Glutamatergic neuron (in vitro differentiated cells): ENCODE measurements at places on chromosomes 16 and 17.

- H3K36me3 ChIP-seq = no peaks in the 10 kb centered on the region
- peaks cover 1% of the 10 kb centered on the region for H3K27me3 ChIP-seq
- H3K4me3 ChIP-seq = no peak overlapping the region
Measured at GRCh38 chr17:9228408-9229159, 207.3 kb downstream of the NTN1 start.

DNA sequence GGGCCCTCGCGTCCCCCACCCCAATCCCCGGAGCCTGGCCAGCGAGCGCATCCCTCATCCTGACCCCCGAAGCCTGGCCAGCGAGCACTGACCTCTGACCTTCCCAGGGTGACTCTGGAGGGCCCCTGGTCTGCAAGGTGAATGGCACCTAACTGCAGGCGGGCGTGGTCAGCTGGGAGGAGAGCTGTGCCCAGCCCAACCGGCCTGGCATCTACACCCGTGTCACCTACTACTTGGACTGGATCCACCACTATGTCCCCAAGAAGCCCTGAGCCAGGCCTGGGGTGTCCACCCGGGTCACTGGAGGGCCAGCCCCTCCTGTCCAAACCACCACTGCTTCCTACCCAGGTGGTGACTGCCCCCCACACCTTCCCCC, 2.3 kb downstream of the TPSD1 start:
- H3K27ac ChIP-seq = no peak overlapping the region
- peaks cover 2% of the 10 kb centered on the region for H3K4me1 ChIP-seq
- H3K4me3 ChIP-seq = no peak overlapping the region
- H3K36me3 ChIP-seq = no peaks in the 10 kb centered on the region

GRCh38 chr16:3458278-3458851, 14.9 kb downstream of the NAA60 start:
- peak; percentile 43 for DNase-seq
- no peaks in the 10 kb centered on the region for H3K36me3 ChIP-seq
- peaks cover 11% of the 10 kb centered on the region for H3K27me3 ChIP-seq
- H3K4me1 ChIP-seq = peaks cover 22% of the 10 kb centered on the region
- peak overlapping the region; percentile 90 for H3K4me3 ChIP-seq

GRCh38 chr17:20083156-20083859, 74.1 kb downstream of the SPECC1 start:
- H3K4me1 ChIP-seq = peaks cover 12% of the 10 kb centered on the region
- DNase-seq = no peak
- no peak overlapping the region for H3K27ac ChIP-seq
- no peak overlapping the region for H3K4me3 ChIP-seq
- H3K36me3 ChIP-seq = peaks cover 10% of the 10 kb centered on the region

GRCh38 chr17:160336-160735, 21.1 kb downstream of the DOC2B start:
- DNase-seq = no peak
- no peak overlapping the region for H3K4me3 ChIP-seq
- peaks cover 17% of the 10 kb centered on the region for H3K27me3 ChIP-seq
- H3K27ac ChIP-seq = no peak overlapping the region
- H3K4me1 ChIP-seq = peaks cover 6% of the 10 kb centered on the region
- no peaks in the 10 kb centered on the region for H3K36me3 ChIP-seq

DNA sequence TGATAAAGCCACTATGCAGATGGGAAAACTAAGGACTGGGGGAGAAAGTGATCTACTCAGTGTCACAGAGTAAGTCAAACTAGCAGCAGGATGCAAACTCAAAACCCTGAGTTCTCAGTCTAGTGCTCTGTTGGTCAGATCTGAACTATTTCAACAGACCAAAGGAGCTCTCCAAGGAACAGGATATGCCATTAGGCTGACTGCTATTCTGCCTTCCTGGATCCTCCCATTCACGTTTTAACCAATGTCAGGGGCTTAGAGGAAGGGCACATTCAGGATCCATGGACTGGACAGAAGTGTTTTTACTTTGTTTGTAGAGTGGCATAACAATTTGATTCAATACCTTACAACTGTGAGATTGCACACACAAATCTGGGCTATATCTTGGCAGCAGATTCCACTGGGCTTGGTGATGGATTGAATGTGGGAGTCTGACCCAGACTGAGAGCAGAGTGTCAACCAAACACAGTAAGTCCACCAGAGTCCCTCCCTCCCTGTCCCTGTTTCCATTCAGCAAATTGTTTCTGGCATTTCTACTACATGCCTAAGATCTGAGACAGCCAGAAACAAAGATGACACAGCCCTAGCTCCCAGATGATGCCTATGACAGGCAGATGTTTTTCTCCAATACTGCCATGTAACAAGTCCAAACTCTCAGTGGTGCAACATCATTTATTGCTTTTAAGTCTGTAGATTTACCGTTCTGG, 337.8 kb upstream of the CDH5 start:
- H3K4me3 ChIP-seq = no peak overlapping the region
- no peaks in the 10 kb centered on the region for H3K27me3 ChIP-seq
- no peaks in the 10 kb centered on the region for H3K36me3 ChIP-seq

DNA sequence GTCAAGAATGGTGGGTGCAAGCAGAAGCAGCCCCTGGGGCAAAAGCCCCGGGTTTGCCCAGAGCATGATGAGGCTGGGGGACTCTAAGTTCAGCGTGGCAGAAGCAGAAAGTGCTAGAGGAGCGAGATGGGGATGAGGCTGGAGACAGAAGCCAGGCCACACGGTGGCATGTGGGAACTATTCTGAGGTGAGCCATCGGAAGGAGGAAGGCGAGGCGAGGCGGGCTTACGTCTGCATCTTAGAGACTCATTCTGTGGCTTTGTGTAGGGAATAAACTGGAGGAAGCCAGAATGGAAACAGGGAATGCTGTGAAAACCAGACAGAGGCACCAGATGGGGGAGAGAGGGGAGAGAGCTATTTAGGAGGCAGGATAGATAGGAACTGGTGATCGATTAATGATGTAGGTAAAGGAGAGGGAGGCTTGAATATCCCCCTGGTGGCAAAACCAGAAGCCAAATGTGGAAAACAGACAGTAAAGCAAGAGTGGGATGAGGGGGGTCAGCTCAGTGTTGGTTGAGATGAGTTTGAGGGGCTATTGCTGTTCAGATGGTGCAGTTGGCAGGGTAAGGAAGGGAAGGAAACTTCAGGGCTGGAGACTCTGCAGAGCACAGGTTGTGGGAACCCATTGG, 3.1 kb upstream of the TNFSF13 start:
- no peak overlapping the region for H3K27ac ChIP-seq
- peaks cover 10% of the 10 kb centered on the region for H3K36me3 ChIP-seq
- H3K4me1 ChIP-seq = peaks cover 5% of the 10 kb centered on the region
- DNase-seq = no peak
- peaks cover 8% of the 10 kb centered on the region for H3K27me3 ChIP-seq

GRCh38 chr16:88939245-88939971, 37.6 kb downstream of the CBFA2T3 start:
- peak overlapping the region; percentile 89 for H3K27ac ChIP-seq
- peak overlapping the region; percentile 94 for H3K4me3 ChIP-seq
- no peaks in the 10 kb centered on the region for H3K36me3 ChIP-seq
- peak; percentile 38 for DNase-seq
- peaks cover 10% of the 10 kb centered on the region for H3K27me3 ChIP-seq

GRCh38 chr17:16987830-16988601, 16.1 kb upstream of the TNFRSF13B start:
- H3K27ac ChIP-seq = peak overlapping the region; percentile 52
- H3K27me3 ChIP-seq = peaks cover 13% of the 10 kb centered on the region
- H3K36me3 ChIP-seq = no peaks in the 10 kb centered on the region
- peak overlapping the region; percentile 35 for H3K4me3 ChIP-seq
- peaks cover 21% of the 10 kb centered on the region for H3K4me1 ChIP-seq
- peak; percentile 61 for DNase-seq

- no peak for DNase-seq
- H3K4me3 ChIP-seq = no peak overlapping the region
- no peaks in the 10 kb centered on the region for H3K27me3 ChIP-seq
- no peak overlapping the region for H3K27ac ChIP-seq
Measured at GRCh38 chr16:47779201-47780016, 318.3 kb downstream of the PHKB start.

DNA sequence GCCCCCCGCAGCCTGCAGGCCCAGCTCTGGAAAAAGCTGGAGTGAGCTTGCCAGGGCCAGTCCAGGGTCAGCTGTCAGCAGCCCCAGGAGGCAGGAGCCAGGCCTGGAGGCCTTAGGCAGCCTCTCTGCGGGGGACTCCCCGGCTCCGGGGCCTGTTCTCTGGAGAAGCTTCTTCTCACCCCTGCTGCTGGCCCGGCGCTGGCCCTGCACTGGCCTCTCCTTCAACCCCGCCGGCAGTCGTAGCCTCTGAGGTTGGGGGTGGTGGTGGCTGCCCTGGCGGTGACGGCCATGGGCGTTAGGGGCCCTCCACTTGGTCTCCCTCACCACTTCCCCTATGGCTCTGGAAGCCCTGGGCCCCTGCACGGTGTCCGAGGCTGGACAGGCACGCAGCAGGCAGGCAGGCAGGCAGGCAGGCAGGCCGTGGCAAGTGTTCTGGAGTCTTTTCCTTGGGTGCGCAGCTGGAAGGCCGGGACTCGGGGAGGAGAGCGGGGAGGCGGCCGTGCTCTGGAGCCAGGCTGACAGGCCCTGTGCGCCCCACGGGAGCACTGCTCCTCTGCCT, 2.1 kb downstream of the FOXF1 start:
- no peaks in the 10 kb centered on the region for H3K36me3 ChIP-seq
- no peak overlapping the region for H3K4me3 ChIP-seq
- peaks cover 35% of the 10 kb centered on the region for H3K27me3 ChIP-seq
- peaks cover 17% of the 10 kb centered on the region for H3K4me1 ChIP-seq

DNA sequence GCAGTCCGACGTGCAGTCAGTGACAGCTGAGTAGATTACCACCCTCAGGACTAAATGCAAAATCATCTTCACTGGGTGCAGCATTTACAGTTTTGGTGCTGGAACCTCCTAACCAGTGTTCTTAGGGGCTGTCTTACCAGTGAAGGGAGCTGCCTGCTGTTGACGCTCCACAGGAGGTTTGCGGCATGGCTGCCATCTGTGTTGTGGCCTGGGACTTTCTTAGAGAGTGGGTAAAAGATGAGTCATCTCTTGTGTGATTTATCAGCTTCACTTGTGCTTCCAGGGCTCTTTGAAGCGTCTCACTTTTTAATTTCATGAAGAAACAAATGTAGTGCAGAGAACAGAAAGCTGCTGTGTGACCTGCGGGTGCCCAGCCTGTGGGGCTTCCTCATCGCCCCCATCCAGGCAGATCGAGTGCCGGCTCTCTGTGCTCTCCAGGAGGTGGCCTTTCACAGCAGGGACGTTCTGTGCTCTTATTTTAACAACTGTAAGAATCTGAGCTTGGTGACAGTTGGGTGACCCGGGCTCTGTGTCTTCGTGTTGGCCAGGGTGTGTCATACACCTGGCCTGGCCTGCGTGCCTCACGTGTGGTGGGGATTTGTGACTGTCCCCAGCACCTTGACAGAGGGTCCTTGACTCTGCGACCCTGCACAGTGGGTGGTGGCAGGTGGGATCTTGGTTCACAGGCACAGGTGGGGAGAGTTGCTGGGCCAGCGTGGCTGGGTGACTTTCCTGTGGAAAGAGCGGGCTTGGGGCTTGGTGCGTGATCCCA, 24.3 kb upstream of the ZNF750 start:
- H3K27me3 ChIP-seq = peaks cover 15% of the 10 kb centered on the region
- peaks cover 58% of the 10 kb centered on the region for H3K4me1 ChIP-seq
- peak overlapping the region; percentile 71 for H3K4me3 ChIP-seq

GRCh38 chr17:59856859-59857794, 35.6 kb downstream of the TUBD1 start:
- H3K4me1 ChIP-seq = no peaks in the 10 kb centered on the region
- DNase-seq = no peak
- no peaks in the 10 kb centered on the region for H3K36me3 ChIP-seq
- no peaks in the 10 kb centered on the region for H3K27me3 ChIP-seq
- no peak overlapping the region for H3K4me3 ChIP-seq

GRCh38 chr16:4481526-4481925, 5.3 kb downstream of the HMOX2 start:
- H3K4me1 ChIP-seq = peaks cover 15% of the 10 kb centered on the region
- no peak overlapping the region for H3K4me3 ChIP-seq
- DNase-seq = no peak
- H3K27me3 ChIP-seq = peaks cover 3% of the 10 kb centered on the region
- no peaks in the 10 kb centered on the region for H3K36me3 ChIP-seq
- no peak overlapping the region for H3K27ac ChIP-seq

DNA sequence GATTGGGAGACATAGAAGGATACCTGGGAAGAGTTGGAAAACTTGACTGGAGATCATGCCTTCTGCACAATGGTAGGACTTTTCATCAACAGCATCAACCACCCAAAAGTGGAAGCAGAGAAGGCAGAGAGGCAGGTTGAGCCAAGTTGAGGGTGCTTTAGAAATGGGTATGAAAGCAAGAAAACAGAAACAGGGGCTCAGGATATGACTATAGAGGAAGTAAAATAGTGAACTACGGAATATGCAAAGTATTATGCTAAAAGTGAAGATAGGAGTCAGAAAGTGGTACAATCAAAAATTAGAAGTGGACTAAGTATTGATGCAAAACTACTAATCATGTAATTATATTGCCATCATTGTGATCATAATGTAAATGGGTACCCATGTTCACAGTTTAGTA, 16.1 kb upstream of the ARHGAP44 start:
- H3K4me3 ChIP-seq = no peak overlapping the region
- no peaks in the 10 kb centered on the region for H3K36me3 ChIP-seq
- no peak for DNase-seq
- peaks cover 3% of the 10 kb centered on the region for H3K27me3 ChIP-seq
- no peak overlapping the region for H3K27ac ChIP-seq
- H3K4me1 ChIP-seq = peaks cover 13% of the 10 kb centered on the region

DNA sequence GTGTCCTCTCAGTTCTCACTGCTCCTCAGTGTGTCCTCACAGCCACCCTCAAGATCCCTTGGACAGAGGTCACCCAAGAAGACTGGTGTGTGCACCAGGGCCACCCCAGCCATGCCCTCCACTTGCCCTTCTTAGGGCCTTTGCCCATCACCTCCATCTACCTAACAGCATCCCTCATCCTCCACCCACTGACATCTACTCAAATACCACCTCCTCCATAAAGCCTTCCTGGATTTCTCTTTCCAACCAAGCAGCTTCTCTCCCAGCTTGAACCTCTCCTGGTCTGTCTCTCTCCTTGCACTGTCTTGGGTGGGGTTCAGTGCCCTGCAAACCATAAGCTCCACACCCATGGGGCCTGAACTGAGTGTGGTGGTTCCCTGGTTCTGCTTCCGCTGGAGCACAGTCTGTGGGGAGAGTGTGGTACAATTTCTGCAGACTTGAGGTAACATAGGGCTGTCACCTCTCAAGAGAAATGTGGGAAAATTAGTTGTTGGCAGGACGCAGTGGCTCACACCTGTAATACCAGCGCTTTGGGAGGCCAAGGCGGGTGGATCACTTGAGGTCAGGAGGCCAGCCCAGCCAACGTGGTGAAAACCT, 14.4 kb downstream of the KATNB1 start:
- peaks cover 15% of the 10 kb centered on the region for H3K4me1 ChIP-seq
- no peak overlapping the region for H3K4me3 ChIP-seq
- no peaks in the 10 kb centered on the region for H3K36me3 ChIP-seq
- no peak overlapping the region for H3K27ac ChIP-seq
- H3K27me3 ChIP-seq = peaks cover 7% of the 10 kb centered on the region

GRCh38 chr17:77319211-77320043, 178.7 kb downstream of the SEC14L1 start:
- no peaks in the 10 kb centered on the region for H3K36me3 ChIP-seq
- no peak overlapping the region for H3K4me3 ChIP-seq
- peak; percentile 17 for DNase-seq

- peaks cover 9% of the 10 kb centered on the region for H3K36me3 ChIP-seq
- no peak for DNase-seq
- H3K4me3 ChIP-seq = no peak overlapping the region
- H3K4me1 ChIP-seq = no peaks in the 10 kb centered on the region
- no peak overlapping the region for H3K27ac ChIP-seq
Measured at GRCh38 chr17:14460516-14461226, 159.8 kb downstream of the HS3ST3B1 start.
